ENCODE measurements at places on chromosomes 5 and 9. TPM values are rescaled to one million over a fixed set of nuclear protein-coding genes. Genes with fewer than 3 reads are reported as not detected.
A peak's percentile ranks its signal among the peaks of the same experiment; 100 is the strongest.

DNA sequence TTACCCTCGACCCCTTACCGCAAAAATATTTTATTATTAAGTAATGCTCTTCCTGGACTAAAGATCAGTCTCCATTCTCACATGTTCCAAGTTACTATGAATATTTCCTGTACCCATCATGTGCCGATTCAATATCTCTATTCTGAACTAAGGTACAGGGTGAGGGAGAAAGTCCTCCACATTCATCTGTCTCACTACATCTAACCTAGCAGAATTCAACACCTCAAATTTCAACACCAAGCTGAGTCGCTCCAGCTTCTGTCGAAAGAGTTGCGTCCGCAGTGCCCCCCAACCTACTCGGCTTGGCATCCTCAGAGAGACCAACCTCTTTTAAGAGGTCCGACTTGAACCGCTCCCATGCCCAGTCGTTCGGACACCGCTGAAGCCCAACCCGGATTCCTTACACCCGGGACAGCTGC is 1.0 kb downstream of the CERT1 start:
- no peaks in the 10 kb centered on the region for H3K27me3 ChIP-seq
- peak overlapping the region; percentile 62 for H3K4me3 ChIP-seq
- no peaks in the 10 kb centered on the region for H3K36me3 ChIP-seq
- no peak overlapping the region for H3K27ac ChIP-seq
- H3K4me1 ChIP-seq: peaks cover 15% of the 10 kb centered on the region

DNA sequence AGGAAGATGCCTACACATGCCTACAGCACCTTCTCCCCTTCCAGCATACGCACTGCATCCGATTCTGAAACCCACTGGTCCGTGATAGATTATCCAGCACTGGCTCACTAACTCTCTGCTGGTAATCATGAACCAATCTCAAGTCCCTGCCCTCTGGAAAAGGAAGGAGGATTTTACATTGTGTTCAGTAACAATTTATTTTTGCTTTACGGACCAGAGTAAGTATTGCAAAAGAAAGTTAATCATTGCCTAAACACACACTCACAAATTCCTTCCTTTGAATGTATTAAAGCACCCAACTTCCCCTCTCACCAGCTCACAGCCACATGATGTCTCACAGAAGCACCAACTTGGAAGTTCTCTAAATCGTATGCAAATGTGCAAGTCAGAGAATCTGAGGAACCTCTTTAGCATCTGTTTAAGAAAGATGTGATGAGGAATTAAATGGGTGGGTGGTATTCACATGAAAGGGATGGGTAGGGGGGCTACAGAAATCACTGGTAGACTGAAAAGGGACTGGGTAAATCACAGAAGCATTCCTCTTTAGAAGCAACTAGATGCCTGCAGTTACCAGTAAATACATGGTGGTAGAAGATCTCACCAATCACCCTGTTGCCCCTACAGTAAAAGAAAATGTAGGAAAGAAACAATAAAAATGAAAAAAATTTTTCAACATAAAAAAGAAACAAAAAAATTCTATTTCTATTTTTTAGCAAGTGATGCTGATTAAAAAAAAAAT is 8.4 kb downstream of the GNAQ start:
- no peaks in the 10 kb centered on the region for H3K27me3 ChIP-seq
- H3K4me3 ChIP-seq: peak overlapping the region; percentile 7
- no peak overlapping the region for H3K27ac ChIP-seq
- peaks cover 72% of the 10 kb centered on the region for H3K4me1 ChIP-seq
- peak; percentile 22 for DNase-seq

DNA sequence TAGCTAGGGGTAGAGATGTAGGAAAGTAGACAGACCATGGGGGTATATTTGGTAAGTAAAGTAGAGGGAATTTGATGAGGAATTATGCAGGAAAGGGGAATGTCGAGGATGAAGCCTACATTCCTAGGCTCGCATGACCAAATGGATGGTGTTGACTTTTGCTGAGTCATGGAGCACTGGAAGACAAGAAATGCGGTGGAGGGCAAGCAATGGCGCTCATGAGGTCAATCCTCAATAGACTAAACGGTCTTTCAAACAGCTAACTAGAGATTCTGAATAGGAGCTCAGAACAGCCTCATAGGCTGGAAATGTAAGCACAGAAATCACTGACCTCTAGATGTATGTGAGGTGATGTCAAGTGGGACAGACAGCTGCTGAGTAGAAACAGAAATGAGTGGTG is 50.7 kb upstream of the FST start:
- DNase-seq: no peak
- 0 out of 2 replicates have a peak, but pooled peaks cover 2% of the 10 kb centered on the region for H3K4me1 ChIP-seq
- no peak overlapping the region for H3K4me3 ChIP-seq

DNA sequence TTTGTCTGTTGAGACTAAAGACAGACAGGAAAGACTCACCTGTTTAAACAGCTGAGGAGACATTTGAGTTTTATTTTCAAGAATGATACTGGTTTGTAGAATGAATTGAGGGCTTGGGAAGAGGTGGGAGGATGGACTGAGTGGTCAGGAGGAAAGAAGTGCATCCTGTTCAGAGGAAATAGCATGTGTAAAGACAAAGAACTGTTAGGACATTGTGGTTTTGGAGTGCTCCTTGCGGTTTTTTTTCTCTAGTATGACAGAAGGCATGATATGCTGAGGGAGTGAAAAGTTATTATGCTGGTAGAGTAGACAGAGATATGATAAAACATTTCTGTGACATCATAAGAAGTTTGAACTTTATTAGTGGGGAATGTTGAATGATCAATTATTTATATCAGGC is 270.7 kb upstream of the ELAVL2 start:
- H3K36me3 ChIP-seq: no peaks in the 10 kb centered on the region
- no peak overlapping the region for H3K4me3 ChIP-seq
- H3K27ac ChIP-seq: no peak overlapping the region
- H3K4me1 ChIP-seq: no peaks in the 10 kb centered on the region
- no peak for DNase-seq
- no peaks in the 10 kb centered on the region for H3K27me3 ChIP-seq

DNA sequence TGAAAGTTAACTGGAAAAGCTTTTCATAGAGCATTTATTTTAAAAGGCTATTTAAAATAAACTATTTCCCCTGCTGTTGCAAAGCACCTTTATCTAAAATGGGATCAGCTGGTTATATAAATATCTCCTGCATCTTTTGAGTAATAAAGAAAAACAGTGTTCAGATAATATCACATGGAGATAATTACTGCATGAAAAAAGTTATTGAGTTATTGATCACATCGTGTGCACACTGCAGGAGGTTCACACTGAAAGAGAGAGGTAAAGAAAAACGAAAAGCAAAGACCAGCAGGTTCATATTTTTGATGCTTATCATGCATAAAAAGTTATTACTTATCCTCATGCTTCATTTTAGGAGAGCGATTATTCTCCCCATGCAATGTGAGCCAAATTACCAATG is 55.4 kb upstream of the OTP start:
- no peaks in the 10 kb centered on the region for H3K27me3 ChIP-seq
- H3K36me3 ChIP-seq: peaks cover 14% of the 10 kb centered on the region
- no peak overlapping the region for H3K4me3 ChIP-seq
- peaks cover 10% of the 10 kb centered on the region for H3K4me1 ChIP-seq

DNA sequence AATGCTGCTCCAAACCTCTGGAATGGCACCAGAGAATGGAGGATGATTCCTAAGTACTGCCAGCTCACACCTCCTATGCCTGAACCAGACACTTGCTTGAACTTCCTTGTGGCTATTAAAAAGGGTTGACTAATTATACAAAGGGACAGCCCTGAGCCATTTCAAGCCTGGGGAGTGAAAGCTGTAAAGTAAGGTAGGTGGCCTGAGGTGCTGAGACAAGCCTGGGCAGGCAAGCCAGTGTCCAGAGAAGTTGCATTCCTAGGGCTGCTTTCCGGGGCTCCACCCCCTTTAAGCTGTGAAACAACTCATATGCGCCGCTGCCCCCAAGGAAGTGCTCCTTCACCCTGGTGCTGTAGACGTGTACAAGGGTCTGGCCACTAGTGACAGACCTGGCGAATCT is 79.9 kb upstream of the SLC1A3 start:
- no peaks in the 10 kb centered on the region for H3K36me3 ChIP-seq
- H3K4me1 ChIP-seq: no peaks in the 10 kb centered on the region
- no peak for DNase-seq
- H3K27ac ChIP-seq: no peak overlapping the region

GRCh38 chr5:153525536-153525935 is 35.1 kb downstream of the GRIA1 start:
- H3K4me3 ChIP-seq: no peak overlapping the region
- H3K36me3 ChIP-seq: no peaks in the 10 kb centered on the region
- DNase-seq: no peak
- H3K27ac ChIP-seq: no peak overlapping the region
- no peaks in the 10 kb centered on the region for H3K27me3 ChIP-seq
- peaks cover 7% of the 10 kb centered on the region for H3K4me1 ChIP-seq

DNA sequence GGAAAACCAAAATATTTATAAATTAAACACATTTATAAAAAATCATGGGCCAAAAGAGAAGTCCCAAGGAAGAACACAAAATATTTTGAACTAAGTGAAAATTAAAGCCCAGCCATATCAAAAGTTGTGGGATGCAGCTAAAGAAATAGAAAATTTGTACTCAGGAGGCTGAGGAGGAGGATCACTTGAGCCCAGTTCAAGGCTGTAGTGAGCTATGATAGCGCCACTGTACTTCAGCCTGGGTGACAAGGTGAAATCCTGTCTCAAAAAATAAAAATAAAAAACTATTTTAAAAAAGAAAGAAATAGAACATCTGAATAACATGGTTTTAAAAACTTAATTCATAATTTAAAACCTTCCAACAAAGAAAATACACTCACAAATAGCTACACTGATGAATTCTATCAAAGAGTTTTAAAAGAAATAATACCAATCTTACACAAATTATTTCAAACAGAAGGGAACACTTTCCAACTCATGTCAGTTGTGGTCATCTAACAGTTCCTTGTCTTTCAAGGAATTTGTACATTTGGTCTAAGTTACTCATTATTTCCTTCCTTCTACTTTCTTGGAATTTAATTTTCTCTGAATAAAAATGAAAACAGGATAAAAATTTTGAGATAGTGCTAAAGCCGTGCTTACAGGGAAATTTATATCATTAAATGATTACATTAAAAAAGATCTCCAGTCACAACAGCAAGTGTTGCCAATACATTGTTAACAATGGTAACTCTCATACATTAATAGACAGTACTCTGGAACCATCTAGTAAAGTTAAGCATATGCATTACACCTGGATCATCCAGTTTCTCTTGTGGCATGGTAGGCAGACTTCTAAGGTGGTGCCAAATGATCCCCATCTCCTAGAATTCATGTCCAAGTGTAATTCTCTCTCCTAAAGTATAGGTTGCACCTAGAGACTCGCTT is 17.8 kb downstream of the PTBP3 start:
- H3K27ac ChIP-seq: peak overlapping the region; percentile 46
- H3K36me3 ChIP-seq: no peaks in the 10 kb centered on the region
- peaks cover 11% of the 10 kb centered on the region for H3K4me1 ChIP-seq
- DNase-seq: no peak

- no peak overlapping the region for H3K27ac ChIP-seq
- H3K4me3 ChIP-seq: no peak overlapping the region
- no peak for DNase-seq
- no peaks in the 10 kb centered on the region for H3K36me3 ChIP-seq
- H3K4me1 ChIP-seq: no peaks in the 10 kb centered on the region
Measured at GRCh38 chr9:89207026-89207425, 28.4 kb upstream of the SHC3 start.

LMBRD2 gene
- 6.4 TPM for total RNA-seq

CD14 gene
- not detected for total RNA-seq

ENTREP1 gene
- total RNA-seq: 11.6 TPM

PLEKHG4B gene
- total RNA-seq: 54.8 TPM

EPB41L4B gene
- total RNA-seq: 32.2 TPM

All from GM23338 (cell line).